ENCODE measurements at places on chromosomes 12 and 14.

GRCh38 chr12:80268924-80269749 is 169.8 kb downstream of the OTOGL start:
- no peak for DNase-seq

DNA sequence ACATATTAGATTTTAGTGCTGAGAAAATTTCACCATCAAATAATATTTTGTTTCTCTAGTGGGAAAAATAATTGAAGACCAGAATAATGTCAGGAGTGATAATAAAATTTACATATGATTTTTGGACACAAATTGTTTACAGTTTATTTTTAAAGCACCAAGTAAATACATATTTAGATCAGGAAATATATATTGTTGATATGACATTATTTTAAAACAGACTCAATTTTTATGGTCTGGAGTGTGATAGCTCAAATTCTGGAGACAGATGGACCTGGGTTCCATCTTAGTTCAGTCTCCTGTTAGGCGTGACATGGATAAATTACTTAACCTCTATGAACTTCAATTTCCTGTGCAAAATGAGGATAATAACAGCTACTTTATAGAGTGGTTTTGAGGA is 135.4 kb downstream of the TPH2 start:
- DNase-seq: no peak

GRCh38 chr12:128286970-128287369 is 20.0 kb downstream of the TMEM132C start:
- DNase-seq: no peak

GRCh38 chr12:2156333-2156732 is 103.5 kb downstream of the CACNA1C start:
- DNase-seq: no peak

DNA sequence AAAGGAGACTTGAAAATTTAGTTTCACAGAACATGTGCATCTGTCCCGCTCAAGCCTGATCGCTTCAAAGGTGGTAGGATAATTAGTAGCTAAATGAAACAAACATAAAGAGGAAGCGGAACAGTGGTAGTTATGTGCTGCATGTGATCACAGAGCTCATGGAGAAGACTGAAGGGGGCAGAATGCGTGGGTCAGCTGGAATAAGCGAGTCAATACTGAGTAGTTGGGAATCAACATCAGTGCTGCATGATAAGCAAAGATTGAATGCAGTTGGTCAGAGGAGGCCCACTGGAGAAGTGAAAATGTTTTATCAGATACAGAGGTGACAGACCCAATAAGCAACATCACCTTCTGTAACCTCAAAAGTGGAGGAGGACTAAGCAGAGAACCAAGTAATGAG is 95.1 kb upstream of the RFX4 start:
- DNase-seq: no peak

GRCh38 chr12:124564971-124565491 is 2.4 kb downstream of the NCOR2 start:
- peak; percentile 42 for DNase-seq

- DNase-seq: no peak
Measured at GRCh38 chr14:90693413-90693812, 122.8 kb downstream of the TTC7B start.

GRCh38 chr14:47929334-47929733 is 253.9 kb upstream of the MDGA2 start:
- no peak for DNase-seq

GRCh38 chr12:58395470-58395869 is 454.1 kb downstream of the ATP23 start:
- no peak for DNase-seq

- DNase-seq: no peak
Measured at GRCh38 chr12:21894792-21895595, 46.2 kb downstream of the ABCC9 start.

- no peak for DNase-seq
Measured at GRCh38 chr12:19763488-19763887, 324.2 kb downstream of the AEBP2 start.

GRCh38 chr12:79001404-79001803 is 136.8 kb downstream of the SYT1 start:
- DNase-seq: no peak

DNA sequence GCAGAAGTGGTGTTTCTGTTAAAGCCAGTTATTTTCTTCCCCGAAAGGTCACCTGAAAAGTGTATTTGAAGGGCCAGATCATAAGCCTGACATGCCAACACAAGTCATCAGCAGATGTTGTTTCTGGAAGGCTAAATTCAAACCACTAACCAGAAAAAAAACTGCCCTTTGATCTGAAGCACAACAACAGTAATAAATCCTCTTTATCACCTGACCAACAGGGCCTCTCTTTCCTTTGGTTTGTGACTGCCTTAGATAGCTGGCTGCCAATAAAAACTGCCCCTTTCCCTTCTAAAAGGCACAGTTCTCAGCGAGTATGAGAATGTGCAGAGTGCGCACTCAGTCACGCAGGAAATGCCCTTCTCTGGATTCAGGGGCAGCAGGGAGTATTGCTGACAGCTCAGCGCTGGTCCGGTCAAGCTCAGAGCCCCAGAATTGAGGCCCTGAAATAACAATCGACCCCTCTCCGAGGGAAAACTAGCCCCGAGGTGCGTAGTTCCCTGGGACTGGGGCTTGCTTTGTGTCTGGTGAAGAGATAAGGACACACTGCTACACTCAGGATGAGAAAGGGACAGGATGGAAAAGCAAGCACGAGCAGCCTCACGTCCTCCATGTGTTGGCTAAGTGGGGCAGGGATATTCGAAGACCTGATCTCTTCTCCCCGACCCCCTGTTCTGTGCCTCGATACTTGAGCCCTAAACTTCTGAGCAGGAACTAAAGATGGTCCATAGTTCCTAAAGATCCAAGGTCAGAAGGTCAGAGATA is 184.2 kb upstream of the GZMB start:
- no peak for DNase-seq

DNA sequence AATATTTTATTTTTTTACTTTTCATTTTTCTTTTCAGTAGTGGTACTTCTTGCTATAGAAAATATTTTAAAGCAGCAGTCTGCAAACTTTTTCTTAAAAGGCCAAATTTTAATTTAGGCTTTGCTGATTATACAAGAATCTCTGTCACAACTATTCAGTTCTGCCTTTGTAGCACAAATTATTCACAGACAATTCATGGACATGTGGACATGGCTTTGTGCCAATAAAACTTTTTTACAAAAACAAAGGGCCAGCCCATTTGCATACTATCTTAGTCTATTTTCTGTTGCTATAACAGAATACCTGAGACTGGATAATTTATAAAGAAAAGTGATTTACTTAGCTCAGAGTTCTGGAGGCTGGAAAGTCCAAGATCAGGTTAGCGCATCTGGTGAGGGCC is 17.1 kb downstream of the LLPH start:
- DNase-seq: no peak

GRCh38 chr12:29726741-29727348 is 56.9 kb downstream of the TMTC1 start:
- no peak for DNase-seq

GRCh38 chr14:20606190-20606901 is 15.2 kb upstream of the RNASE12 start:
- DNase-seq: no peak

- DNase-seq: peak; percentile 44
Measured at GRCh38 chr12:57755454-57756372, 810 bp downstream of the MARCHF9 start.

DNA sequence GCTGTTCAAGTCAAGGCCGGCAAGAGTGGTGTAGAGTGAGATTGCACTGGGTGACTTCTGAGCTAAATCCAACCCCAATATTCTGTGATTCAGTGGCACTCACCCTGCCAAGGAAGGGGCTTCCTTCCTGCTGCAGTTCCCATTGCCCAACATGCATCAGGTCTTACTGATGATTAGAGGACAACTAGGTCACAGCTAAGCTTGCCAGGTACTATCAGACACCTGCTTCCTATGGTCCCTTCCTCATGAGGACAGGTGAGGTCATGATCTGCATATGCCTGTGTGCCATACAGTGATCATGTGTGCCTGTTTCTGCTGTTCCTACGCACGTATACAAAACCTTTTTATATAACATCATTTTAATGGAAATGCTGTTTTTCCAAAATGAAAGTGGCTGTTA is 1.7 kb upstream of the CTDSP2 start:
- no peak for DNase-seq

- DNase-seq: no peak
Measured at GRCh38 chr12:121085069-121085468, 46.0 kb upstream of the OASL start.

DNA sequence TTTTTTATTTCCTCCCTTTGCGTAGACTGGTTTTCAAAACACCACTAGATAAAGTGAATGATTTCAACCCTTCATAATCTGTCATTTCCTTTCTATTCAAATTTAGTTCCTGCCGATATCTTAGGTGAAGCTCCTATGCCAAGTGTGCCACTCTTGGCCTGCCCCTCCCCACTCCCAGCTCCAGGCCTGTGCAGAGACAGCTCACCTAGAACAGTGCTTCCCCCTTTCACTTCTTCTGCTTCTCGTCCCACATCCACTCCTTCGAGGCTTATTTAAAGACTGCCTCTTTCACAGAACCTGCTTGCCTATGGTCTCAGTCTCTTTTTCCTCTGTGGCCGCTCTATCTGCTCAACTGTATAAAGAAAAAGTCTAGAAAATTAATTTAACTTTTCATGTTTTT is 473.8 kb downstream of the RAD51B start:
- DNase-seq: no peak

DNA sequence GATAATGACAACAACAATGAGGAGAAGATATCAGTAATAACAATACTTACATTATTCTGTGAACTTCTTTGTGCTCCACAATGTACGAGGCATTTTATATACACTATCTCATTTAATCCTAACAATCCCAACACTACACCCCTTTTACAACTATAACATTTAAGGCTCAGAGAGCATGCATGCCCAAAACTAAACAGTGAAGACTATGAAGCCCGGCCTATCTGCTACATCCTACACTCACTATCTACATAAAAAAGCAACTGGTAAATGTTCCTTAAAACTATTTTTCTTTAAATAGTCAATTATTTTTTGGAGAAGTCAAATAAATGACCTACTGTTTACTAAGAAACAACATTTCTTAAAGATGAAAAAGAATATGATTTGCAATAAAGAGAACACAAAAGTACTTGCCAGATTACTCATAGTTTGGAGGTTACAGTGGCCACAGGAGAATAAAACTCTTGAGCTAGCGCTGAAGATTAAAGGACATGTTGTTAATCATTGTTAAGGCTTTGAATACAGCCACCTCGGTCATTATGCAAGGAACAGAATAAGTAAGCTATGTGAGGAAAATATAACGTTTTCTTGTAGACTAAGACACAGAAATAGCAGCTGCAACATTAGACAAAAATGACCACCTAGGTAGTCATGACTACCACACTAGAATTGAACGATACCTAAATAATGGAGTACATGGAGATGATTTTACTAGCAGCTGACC is 56.7 kb downstream of the EPS8 start:
- DNase-seq: no peak

Measured in activated CD4-positive, alpha-beta memory T cell treated with anti-CD3 and anti-CD28 coated beads for 36 hours (primary cell).